ENCODE measurements at places on chromosomes 2 and 18. TPM values are rescaled to one million over a fixed set of nuclear protein-coding genes. Genes with fewer than 3 reads are reported as not detected.
A peak's percentile ranks its signal among the peaks of the same experiment; 100 is the strongest.

Gene ANKRD62
- not detected for total RNA-seq

Gene FLACC1
- total RNA-seq, result 1.2 TPM

Gene CABYR
- 0.64 TPM for total RNA-seq

DNA sequence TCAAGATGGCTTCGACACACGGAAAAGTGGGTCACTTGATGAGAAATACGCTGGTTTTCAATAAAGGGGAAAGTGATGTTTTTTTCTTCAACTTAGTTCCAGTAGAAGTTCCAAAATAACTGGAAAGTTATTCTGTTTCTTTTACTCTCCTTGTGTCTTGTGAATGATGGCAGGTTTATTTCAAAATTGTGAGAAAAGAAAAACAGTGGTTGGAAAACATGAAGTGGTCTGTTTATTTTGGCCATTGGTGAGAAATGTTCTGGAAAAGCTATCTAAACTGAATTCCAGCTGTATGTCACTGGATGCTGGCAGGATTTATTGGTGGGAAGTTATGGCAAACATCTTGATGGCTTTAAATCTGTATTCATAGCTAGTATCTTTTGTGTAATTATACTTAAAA, 484.1 kb downstream of the DCC start:
- H3K27ac ChIP-seq, result no peak overlapping the region
- no peak for DNase-seq
- no peaks in the 10 kb centered on the region for H3K36me3 ChIP-seq
- H3K27me3 ChIP-seq, result no peaks in the 10 kb centered on the region

DNA sequence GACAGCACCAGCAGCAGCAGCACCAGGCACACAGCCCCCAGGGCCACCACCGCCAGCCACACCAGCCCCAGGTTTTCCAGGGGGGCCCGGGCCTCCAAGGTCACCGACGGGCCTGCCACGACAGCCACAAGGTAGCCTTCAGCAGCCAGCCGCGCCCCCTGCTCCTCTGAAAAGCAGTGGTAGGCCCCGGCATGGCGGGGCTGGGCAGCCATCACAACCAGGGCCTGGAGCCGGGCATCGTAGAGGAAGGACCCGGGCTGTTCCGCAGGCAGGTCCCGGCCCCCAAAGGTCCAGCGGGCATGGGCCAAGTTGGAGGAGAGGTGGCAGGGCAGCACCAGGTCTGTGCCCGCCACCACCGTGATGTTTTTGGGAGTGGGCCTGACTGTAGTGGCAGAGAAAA, 3.3 kb upstream of the ANKRD39 start:
- no peak overlapping the region for H3K27ac ChIP-seq
- peaks cover 6% of the 10 kb centered on the region for H3K4me1 ChIP-seq
- DNase-seq, result no peak

DNA sequence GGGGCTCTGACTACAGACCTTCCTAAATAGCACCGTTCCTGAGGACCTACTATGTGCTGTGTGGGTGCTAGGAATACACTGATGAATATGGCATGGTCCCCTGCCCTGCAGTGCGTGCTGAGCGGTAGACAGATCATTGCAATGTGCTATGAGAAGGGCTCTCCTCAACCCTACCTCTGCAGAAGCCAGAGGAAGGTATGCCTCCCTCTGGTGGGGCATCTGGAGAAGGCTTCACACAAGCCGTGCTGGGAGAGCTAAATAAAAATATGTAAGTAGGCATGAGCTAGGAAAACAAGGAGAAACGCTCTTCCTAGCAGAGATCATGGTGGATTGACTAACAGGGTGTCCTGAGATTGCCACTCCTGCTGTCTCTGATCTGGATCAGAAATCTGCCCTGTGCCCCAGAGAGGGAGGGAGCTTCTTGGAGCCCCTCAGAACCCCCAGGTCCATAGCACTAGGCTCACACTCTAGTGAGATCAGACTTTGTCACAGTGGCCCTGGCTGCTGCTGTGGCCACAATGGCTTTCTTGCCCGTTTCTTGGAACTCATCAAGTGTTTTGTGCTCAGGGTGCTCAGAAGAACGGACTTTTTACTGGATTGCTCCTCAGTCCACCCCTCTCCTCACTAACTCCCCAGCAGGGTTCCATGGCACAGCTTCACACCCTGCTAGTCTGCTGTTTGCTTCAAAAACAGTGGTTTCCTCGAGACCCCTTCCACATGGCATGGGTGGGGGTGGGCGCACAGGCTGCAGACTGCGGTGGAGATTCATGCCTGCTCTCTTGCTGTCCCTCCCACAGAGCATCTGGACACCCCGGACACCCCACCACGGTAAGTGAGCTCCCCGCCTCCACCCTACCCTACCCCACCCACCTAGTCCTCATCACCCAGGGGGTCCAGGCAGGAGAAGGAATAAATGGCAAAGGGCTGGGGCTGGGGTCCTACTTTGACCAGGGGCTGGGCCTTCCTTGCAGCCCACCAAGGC, 14.2 kb downstream of the SIGLEC15 start:
- H3K27me3 ChIP-seq, result peaks cover 3% of the 10 kb centered on the region
- H3K27ac ChIP-seq, result no peak overlapping the region
- peak; percentile 57 for DNase-seq

DNA sequence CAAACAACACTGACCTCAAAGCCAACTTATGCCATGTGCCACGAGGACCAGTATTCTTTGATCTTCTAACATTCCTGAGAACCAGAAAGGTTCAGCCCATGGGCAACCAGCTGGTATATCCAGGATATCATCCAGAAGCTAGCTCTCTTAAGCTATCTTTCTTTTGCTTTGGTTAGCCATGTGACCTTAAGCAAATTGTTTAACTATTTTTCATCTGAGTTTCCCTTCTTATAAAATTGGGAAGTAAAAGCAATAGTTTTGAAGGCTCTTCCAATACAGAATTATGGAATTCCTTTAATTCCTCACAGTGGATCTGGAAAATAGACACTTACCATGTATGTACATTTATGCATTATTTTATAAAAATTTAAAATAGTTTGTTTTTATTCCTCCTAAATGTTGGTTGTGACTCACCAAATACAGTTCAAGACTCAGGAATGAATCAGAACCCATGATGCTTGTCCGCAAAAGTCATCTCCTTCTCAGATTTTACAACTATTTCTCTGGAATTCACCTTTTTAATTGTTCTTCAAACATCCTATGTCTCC, 435.7 kb downstream of the ZEB2 start:
- no peaks in the 10 kb centered on the region for H3K4me1 ChIP-seq
- no peak for DNase-seq
- H3K27ac ChIP-seq, result no peak overlapping the region
- H3K4me3 ChIP-seq, result no peak overlapping the region

DNA sequence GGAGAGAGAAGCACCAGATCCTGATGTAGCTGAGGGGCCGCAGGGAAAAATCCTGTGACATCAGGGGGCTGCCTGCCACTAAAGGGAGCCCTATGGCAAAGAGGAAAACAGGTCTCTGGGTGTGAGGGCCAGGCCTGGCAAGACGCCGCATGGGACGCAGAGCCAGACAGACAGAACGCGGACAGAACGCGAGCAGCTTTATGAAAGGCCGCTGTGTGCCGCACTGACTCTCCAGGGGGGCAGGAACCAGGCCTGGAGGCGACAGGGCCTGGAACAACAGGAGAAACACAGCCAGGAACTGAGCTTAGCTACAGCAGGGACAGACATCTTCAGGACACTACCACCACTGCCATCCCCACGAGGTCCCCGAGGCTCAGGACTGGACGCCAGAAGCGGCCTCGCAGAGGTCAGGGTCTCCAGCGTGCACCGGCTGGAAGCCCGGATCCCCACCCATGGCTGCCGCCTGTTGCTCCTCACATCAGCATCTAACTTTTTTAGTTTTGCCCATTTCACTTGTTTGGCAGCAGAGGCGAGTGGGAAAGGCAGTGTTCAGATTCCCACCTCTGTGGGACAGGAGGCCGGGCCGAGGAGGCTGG, 131.6 kb downstream of the VAPA start:
- H3K4me3 ChIP-seq, result no peak overlapping the region
- H3K36me3 ChIP-seq, result no peaks in the 10 kb centered on the region
- H3K4me1 ChIP-seq, result no peaks in the 10 kb centered on the region
- peak overlapping the region; percentile 64 for H3K27ac ChIP-seq
- peak; percentile 43 for DNase-seq
- H3K27me3 ChIP-seq, result no peaks in the 10 kb centered on the region

GRCh38 chr2:235562065-235562747, 68.4 kb downstream of the AGAP1 start:
- H3K36me3 ChIP-seq, result no peaks in the 10 kb centered on the region
- H3K4me3 ChIP-seq, result no peak overlapping the region
- DNase-seq, result no peak
- no peaks in the 10 kb centered on the region for H3K4me1 ChIP-seq
